ENCODE measurements at places on chromosomes 3 and 15. TPM values are rescaled to one million over a fixed set of nuclear protein-coding genes. Genes with fewer than 3 reads are reported as not detected.
A peak's percentile ranks its signal among the peaks of the same experiment; 100 is the strongest.

DNA sequence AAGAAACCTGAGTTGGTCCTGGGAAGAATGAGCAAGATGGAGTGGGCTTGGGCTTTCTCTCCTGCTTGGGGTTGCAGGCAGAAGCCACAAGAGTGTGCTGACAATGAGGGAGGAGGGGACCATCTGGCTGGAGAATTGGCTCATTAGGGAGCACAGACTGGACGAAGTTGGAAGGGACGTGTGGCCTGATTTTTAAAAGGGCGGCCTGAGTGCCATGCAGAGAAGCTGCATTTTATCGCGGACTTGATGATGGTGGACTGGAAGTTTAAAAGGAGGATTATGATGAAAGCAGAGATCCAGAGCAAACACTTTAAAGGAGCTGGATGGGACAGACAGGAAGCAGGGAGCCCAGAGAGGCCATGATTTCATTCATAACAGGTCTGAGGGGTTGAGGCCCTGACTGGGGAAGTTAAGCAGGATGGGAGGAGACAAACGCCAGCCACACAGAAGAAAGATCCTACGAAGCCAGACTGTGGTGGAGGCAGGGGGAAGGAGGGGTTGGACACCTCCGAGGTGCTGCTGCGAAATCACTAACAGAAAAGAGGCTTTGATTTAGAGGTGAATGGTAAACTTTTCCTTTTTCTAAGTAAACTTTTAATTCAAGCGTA is 23.6 kb downstream of the TLNRD1 start:
- no peak for DNase-seq

LCTL gene
- not detected for total RNA-seq

DNA sequence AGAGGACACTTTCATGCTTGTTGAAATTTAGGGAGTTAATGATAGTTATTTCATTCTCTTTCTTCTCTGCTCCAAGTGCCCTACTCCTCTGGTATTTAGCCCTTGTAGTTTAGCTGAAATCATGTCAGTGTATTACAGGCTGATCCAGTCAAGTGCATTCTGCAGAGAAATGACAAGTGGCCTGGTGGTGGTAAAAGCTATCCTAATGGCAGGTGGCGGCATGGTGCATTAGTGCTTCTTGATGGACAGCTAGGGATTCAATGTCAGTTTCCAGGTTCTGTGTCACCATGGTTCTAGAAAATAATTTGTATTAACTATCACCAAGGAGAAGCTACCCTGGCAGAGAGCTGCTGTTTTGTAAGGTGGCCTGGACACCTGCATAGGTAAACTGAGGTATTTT is 90.0 kb upstream of the BNIP2 start:
- no peak for DNase-seq

TGM4 gene
- total RNA-seq, result not detected

GRCh38 chr3:158788446-158788845 is 13.4 kb upstream of the MFSD1 start:
- DNase-seq, result no peak

EFHB gene
- total RNA-seq, result 0.49 TPM

CCDC54 gene
- total RNA-seq, result not detected

- DNase-seq, result no peak
Measured at GRCh38 chr3:187880441-187880840, 135.2 kb upstream of the BCL6 start.

DNA sequence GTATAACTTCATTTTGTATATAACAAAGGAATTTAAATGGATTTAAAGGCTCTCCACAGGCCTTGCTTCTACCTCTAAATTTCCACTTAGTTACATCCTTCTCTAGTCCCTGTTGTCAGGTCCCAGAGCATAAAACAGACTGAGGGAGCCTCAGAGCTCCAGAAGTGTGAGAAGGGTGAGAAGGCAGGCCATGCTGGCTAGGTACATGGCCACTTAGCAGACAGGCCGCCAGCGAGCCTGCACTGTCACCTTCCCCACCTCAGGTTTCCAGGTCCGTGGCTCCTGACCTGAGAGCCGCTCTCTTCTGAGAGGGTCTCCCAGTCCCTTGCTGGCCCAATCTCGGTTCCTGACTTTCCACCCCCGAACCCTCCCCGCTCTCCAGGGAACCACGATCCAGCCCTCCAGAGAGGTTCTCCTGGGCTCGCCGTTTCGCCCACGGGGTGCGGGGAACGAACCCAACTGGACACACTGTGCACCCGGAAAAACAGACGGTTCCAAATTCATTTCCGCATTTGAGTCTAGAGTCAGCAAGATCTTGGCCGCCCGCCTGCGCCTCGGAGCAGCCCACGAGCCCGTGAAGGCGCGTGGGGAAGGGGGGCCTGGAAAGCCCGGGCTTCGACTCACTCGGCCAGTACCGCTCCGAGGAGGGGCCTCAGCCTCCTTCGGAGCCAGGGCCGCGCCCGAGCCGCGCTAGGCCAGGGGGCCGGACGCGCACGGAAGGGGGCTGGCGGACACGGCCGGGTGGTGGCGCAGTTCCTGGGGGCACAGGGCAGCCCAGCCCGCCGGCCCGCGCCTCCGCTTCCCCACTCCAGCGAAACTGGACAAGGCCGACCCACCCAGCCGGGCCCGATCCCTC is 16.7 kb upstream of the SOX2 start:
- DNase-seq, result no peak

DNA sequence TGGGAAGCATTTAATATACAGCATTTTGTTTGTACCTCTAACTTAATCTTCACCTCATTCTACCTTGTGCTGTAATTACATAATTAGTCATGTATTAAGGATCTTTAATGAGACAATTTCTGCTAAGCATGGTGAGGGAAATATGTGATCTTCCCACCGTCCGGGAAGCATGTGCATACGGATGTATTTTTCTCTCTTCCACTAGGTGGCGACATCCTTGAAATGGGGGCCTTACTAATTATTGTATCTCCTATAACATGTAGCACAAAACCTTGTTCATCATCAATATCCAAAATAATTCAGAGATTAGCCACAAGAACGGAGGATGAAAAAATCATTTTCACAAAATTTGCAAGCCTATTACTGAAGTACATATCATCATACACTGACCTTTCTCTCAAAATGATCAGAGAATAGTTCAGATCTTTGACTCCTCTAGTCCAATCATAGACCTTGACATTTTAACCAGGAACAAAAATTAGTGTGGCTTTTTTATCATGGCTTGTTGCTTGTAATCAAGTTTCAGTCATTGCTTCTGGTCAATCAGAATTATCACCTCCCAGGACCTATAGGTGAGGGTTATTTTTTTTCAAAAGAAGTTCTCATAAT is 148.9 kb upstream of the GBE1 start:
- no peak for DNase-seq

GRCh38 chr3:152695840-152696239 is 139.1 kb upstream of the P2RY1 start:
- DNase-seq, result no peak

SCAANT1 gene
- total RNA-seq, result not detected

SPTSSB gene
- total RNA-seq, result 2.9 TPM

GRCh38 chr15:96515371-96515770 is 184.9 kb downstream of the NR2F2 start:
- DNase-seq, result no peak

SLC9C1 gene
- not detected for total RNA-seq

- no peak for DNase-seq
Measured at GRCh38 chr3:11944052-11944673, 60.0 kb upstream of the SYN2 start.

GRCh38 chr3:50665081-50665840 is 9.5 kb upstream of the DOCK3 start:
- peak; percentile 64 for DNase-seq

- DNase-seq, result no peak
Measured at GRCh38 chr3:42133500-42134298, 42.5 kb downstream of the TRAK1 start.

DNA sequence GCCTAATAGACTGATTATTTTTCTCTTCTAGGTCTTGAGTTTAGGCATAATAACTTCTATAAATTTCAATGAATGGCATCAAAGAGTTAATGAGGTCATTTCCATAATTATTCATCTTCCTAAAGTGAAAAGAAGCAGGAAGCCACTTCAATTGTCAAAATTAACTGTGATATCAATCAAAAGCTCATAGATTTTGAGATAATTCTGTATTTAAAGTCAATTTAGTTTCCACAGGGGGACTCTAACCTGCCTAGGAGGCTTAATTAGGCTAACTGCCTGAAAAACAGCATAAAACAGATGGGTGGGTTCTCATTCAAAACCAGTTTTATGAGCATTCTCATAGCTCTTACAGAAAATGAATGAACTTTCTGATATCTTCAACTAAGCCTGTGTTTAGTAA is 177.8 kb downstream of the OTOL1 start:
- no peak for DNase-seq

DNA sequence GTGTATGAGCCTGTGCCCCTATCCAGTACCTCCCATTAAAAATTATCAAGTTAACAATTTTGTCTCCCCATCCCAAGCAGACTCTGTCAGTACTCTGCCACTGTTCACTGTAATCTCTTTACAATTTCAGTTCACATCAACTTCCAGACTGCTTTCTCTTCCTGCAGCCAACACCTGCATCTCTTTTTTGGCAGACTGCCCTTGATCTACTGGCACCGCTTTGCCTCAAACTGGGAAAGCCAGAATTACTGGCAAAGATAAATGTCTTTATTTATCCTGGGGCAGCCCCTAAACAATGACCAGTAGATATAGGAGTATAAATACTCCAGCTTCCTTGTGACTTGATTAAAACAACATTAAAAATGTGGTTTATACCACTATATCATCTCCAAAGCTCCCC is 494.1 kb downstream of the ZNF385D start:
- no peak for DNase-seq

CLEC3B gene
- total RNA-seq, result 41.7 TPM

GRCh38 chr3:141680620-141681389 is 57.3 kb upstream of the RNF7 start:
- DNase-seq, result no peak

DNA sequence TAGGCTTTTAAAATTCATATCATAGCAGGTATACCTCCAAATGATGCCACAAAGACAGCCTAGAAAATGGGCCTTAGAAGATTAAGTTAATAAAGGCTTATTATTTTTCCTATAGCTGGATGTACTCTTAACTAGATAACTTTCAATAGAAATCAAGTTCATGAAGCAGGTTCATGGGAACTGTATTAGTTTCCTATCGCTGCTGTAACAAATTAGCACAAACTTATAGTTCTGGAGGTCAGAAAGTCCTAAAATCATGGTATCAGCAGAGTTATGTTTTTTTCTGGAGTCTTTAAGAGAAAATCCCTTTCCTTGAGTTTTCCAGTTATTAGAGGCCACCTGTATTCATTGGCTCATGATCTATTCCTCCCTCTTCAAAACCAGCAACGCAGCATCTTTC is 269.9 kb downstream of the TIGIT start:
- no peak for DNase-seq

- no peak for DNase-seq
Measured at GRCh38 chr15:57035664-57036063, 117.2 kb downstream of the TCF12 start.

- no peak for DNase-seq
Measured at GRCh38 chr3:3836845-3837244, 37.6 kb downstream of the LRRN1 start.

- DNase-seq, result no peak
Measured at GRCh38 chr3:102181175-102181920, 253.5 kb upstream of the ZPLD1 start.

DNA sequence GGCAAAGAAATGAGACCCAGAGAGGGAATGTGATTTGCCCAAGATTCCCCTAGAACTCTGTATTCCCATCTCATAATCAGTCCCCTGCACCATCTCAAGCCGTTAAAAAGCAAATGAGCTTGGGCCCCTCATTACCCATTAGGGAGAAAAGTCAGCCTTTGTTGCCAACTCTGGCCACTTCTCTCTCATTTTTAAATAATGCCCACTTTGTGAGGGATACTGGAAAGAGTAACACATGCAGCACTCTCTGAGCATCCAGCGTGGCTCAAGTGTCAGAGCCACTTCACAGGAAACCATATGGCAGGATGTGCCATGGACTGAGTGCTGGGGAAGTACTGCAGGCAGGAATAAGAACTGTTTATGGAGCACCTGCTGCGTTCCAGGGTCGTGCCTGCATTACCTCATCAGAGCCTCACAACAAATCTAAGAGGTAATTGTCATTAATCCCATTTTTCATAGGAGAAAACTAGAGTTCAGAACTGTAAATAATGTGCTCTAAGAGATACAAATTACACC is 49.8 kb upstream of the SLC6A1 start:
- no peak for DNase-seq

DNA sequence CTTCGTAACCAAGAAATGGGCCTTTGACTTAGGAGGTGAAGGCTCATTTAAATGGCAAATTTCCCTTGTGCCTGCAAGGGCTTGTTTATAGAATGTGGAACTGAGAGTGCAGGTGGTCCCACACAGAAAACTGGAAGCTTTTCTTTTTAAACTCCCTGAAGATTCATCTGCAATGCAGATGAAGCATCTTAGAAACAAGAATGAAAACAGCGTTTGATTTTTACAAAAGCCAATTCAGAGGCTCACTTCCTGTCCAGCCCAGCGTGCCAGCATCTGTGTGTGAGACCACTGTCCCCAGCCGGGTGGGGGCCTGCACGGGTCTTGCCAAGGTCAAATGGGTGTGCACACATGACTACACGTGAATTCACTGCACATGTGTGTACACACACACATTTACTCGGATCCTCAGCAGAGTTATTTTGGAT is 94.7 kb downstream of the LINGO1 start:
- no peak for DNase-seq

GRCh38 chr15:70121624-70122302 is 24.0 kb upstream of the TLE3 start:
- DNase-seq, result no peak

GRCh38 chr15:92624401-92624991 is 31.1 kb downstream of the FAM174B start:
- DNase-seq, result no peak

GRCh38 chr15:86164232-86164898 is 84.7 kb downstream of the AGBL1 start:
- DNase-seq, result no peak

STX19 gene
- total RNA-seq, result 2.5 TPM

DNA sequence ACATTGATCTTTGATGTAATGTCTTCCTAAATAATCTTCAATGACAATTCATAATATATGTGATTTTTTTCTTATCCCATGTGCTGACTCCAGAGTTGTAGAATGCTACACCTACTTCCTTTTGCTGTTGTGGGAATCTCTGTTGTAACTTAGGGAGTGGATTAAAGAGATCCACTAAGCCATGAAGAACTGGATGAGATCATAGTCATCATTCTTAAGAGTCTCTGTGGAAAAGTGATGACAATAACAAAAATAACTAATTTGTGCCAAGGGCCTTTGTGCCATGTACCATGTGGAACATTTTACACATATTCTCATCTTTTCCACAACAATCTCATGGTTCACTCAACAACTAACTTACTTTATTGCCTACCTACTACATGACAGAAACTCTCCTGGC is 162.9 kb upstream of the PDZRN3 start:
- no peak for DNase-seq

GRCh38 chr15:36175741-36176291 is 403.6 kb upstream of the CDIN1 start:
- no peak for DNase-seq

- DNase-seq, result no peak
Measured at GRCh38 chr15:100986158-100986896, 67.2 kb downstream of the LRRK1 start.

Measured in vagina (tissue), 2 donors.